ENCODE measurements at places on chromosomes 1 and 21. TPM values are rescaled to one million over a fixed set of nuclear protein-coding genes. Genes with fewer than 3 reads are reported as not detected.

GRCh38 chr1:225508538-225509375 lies 80.9 kb upstream of the LBR start:
- DNase-seq, result no peak

- no peak for DNase-seq
Measured at GRCh38 chr1:247376659-247377058, 39.3 kb upstream of the NLRP3 start.

DNA sequence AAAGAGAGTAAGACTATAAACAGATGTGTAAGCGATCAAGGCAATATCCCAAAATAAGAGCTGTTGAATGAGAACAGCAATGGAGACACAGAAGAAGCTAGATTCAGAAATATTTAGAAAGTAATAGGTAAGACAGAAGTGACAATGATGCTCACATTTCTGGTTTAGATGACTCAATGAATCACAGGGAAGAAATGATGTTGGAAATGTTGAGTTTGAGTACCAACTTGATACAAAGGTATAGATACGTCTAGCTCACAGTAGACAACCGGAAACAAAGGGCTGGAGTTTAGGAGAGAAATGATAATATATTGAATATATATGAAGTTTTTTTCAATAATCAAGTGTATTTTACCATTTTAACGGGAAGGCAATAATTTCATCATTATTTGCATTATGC lies 6.5 kb downstream of the GATAD2B start:
- no peak for DNase-seq

GRCh38 chr21:22191581-22191980 lies 1193.4 kb downstream of the NCAM2 start:
- DNase-seq, result no peak

- no peak for DNase-seq
Measured at GRCh38 chr1:30807318-30808066, 49.9 kb upstream of the LAPTM5 start.

GRCh38 chr1:230270559-230271281 lies 155.4 kb downstream of the PGBD5 start:
- no peak for DNase-seq

- no peak for DNase-seq
Measured at GRCh38 chr1:189275796-189276195, 1201.9 kb downstream of the BRINP3 start.

GRCh38 chr1:213852107-213852506 lies 135.7 kb upstream of the PROX1 start:
- DNase-seq, result no peak

- DNase-seq, result no peak
Measured at GRCh38 chr1:178133239-178133989, 39.5 kb downstream of the RASAL2 start.

- no peak for DNase-seq
Measured at GRCh38 chr1:111359376-111359775, 68.2 kb downstream of the OVGP1 start.

APCS gene
- total RNA-seq, result not detected

LEMD1 gene
- total RNA-seq, result not detected

KCNA2 gene
- total RNA-seq, result 0.17 TPM

SEC16B gene
- total RNA-seq, result 5.7 TPM

Data from chondrocyte (in vitro differentiated cells).